ENCODE measurements at places on chromosomes 4 and X.

GRCh38 chrX:139086246-139086645 lies 374.7 kb upstream of the FGF13 start:
- no peak for DNase-seq

DNA sequence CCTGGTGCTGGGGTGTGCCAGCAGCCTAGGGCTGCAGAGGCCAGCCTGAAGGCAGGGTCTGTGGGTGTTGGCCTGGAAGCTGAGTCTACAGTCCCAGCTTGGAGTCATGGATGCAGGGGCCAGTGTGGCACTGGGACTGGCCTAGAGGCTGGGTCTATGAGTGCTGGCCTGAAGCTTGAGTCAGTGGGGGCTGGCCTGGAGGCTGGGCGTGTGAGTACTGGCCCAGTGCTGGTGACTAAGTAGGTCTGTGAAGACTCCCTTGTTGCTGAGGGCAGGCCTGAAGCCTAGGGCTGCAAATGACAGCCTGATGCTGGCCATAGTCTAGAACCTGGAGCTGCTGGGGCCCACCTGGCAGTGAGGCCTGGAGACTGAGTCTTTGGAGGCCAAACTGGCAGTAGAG lies 31.3 kb upstream of the ALG13 start:
- DNase-seq, result no peak

- DNase-seq, result no peak
Measured at GRCh38 chrX:21802839-21803238, 36.6 kb upstream of the MBTPS2 start.

DNA sequence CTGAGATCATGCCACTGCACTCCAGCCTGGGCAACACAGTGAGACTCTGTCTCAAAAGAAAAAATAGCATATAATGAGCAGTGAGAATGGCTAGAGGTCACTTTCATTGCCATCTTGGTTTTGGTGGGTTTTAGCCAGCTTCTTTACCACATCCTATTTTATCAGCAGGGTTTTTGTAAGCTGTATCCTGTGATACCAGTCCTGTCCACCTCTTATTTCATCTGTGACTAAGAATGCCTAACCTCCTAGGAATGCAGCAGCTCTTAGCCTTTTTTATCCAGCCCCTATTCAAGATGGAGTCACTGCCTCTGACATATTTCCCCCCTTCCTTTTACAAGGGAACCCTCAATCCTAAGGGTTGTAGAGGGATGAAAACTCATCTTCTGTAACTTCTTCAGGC lies 26.1 kb upstream of the IGFBP7 start:
- DNase-seq, result no peak

GRCh38 chr4:126777649-126778048 lies 855.1 kb upstream of the INTU start:
- DNase-seq, result no peak

GRCh38 chr4:37717576-37717975 lies 31.4 kb upstream of the RELL1 start:
- DNase-seq, result no peak

DNA sequence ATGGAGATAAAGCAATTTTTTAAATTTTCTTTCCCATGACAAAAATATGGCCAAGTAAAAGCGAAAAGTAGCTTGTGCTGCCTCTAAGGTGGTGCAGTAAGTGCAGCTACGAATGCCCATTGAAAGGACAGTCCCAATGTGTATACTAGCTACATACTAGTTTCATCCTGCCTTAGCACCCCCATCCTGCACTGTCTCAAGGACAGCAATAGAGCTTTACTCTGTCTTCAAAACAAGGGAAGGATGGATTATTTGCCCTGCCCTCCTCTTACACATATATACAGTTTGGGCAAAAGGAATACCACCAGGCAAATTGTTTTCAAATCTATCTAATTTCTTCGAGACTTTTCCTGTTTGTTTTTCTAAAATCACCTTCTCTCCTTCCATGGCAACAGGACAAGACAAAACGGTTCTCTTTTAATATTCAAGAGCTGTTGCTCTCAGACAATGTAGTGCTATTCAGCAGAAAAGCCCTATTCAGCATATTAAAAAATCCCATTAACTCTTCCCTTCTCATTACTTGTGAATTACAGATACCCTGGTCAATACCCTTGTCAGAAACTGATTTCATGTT lies 75.1 kb upstream of the SLC7A11 start:
- no peak for DNase-seq

DNA sequence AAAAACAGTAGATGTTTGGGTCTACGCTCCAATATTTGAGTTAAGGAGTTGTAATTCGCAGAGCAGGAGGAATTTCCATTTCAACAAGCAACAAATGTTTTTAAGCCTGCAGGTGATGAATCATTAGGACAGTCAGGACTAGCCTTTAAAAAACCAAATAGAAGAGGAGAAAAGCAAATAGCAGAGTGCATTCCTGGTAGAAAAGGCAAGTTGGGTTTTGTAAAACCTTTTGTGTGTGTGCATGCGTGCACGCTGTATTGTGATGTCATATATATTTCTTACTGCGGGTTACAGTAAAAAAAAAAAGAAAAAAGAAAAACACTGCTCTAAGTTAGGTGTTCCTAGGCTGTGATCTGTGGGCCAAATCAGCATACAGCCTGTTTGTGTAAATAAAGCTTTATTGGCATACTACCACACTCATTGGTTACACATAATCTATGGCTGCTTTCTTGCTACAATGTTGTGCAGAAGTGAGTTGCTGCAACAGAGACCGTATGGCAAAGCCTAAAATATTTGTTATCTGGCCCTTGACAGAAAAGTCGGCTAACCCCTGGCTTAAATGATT lies 135.6 kb downstream of the MID1 start:
- DNase-seq, result no peak
